ENCODE measurements at places on chromosomes 12 and 14.

GRCh38 chr14:51448831-51449670 is 202.7 kb upstream of the FRMD6 start:
- DNase-seq, result no peak

GRCh38 chr12:21370845-21371449 is 1.8 kb upstream of the IAPP start:
- DNase-seq, result no peak

GRCh38 chr14:104657563-104658324 is 31.7 kb upstream of the INF2 start:
- no peak for DNase-seq

- no peak for DNase-seq
These were observed 8.6 kb upstream of the OAS2 start for GRCh38 chr12:112969547-112970306.

DNA sequence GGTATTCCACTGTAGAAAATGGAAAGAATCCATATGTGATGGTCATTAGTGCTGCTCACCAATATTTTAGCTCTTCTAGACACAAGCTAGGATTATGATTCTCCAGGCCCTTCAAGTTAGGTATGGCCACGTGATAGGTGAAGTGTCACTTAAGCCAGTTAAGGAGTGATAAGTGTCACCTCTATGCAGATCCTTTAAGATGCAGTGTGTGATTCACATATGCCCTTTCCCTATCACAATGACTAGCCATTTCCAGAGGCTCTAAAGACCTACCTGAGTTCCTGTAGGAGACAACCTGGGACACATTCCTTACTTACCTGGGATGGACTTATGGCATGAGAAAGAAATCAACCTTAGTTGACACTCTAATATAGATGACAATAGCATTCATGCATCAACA is 343.2 kb downstream of the NELL2 start:
- no peak for DNase-seq

DNA sequence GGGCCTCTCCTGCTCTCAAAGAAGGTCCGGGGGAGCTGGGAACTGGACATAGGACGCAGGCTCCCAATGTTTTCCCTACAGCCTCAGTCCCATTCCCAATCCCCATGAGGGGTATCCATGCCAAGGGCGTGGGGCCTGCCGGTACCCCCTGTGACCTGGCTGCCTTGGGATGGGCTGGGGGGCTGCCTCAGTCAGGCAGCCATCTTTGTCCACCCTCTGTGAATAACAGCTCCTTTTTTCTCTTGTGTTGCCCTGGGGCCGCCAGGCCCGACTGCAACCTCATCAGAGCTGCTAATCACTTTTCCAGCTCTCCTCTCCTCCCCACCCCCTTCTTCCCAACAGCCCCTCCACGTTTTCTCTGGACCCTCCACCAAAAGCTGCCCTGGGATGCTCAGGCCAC is 11.2 kb downstream of the FIGNL2 start:
- DNase-seq, result no peak

GRCh38 chr12:78494911-78495310 is 369.7 kb upstream of the SYT1 start:
- DNase-seq, result no peak

GRCh38 chr12:104667139-104667538 is 210.4 kb downstream of the CHST11 start:
- no peak for DNase-seq

GRCh38 chr14:105150368-105151083 is 18.1 kb downstream of the JAG2 start:
- no peak for DNase-seq

GRCh38 chr12:48105867-48106680 is at the start of gene SENP1:
SENP1 (minus strand) TSS chr12:48106079; CDS start chr12:48101472, 4,607 bp downstream.
- DNase-seq, result peak; percentile 86

DNA sequence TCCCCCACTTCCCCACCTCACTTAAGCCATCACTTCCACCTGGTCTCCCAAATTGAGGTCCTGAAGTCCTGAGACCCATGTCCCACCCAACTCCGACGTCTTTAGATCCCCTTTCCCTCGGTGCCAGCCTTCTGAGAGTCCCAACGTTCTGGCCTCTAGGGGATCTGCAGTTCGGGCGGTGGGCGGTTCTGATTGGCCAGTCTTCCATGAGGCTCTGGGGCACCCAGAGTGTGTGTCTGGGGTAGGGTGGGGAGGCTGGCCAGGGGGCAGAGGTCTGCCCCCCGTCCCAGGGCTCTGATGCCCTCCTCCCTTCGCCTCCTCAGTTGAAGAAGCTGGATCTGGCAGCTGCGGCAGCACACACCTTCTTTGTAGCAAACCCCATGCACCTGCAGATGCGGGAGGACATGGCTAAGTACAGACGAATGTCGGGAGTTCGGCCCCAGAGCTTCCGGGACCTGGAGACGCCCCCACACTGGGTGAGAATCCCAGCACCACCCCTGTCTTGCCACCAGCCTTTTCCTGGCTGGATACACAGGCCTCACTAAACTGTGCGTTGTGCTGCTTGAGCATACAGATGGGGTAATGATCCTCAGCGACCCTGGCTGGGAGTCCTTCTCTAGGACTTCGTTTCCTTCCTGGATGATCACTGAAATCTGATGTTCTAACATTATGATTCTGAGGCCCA is 1.5 kb downstream of the P3H3 start:
- DNase-seq, result no peak

DNA sequence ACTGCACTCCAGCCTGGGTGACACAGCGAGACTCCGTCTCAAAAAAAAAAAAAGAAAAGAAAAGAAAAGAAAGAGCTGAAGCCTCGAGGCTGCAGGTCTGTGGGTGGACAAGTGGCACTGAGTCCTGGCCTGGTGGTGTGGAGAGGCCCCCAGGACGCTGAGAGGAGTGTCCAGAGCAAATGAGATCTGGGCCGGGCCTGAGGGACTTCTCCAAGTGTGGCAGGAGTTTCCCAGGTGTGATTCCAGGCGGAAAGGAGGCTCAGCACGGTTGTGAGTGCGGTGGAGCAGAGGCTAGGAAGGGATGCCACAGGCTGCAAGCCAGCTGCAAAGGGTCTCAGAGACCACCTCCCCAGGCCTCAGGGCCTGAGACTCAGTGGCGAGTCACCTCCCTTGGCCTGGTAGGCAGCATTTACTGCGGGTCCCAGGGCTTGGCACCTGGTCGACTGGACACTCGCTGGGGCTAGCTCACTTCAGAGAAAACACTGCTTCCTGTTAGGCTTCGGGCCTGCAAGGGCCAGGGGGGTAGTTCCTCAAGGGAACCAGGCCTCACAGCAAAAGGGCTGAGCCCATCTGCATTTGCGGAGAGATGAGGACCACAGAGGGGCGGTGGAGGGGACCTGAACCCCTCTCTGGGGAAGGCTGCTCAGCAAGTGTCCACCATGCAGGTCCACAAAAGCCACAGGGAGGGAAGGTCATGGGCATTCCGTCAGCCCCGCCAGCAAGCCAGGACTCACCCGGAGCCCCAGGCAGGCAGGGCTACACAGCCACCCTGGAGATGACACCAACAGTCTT is 11.7 kb downstream of the TTC7B start:
- DNase-seq, result no peak

DNA sequence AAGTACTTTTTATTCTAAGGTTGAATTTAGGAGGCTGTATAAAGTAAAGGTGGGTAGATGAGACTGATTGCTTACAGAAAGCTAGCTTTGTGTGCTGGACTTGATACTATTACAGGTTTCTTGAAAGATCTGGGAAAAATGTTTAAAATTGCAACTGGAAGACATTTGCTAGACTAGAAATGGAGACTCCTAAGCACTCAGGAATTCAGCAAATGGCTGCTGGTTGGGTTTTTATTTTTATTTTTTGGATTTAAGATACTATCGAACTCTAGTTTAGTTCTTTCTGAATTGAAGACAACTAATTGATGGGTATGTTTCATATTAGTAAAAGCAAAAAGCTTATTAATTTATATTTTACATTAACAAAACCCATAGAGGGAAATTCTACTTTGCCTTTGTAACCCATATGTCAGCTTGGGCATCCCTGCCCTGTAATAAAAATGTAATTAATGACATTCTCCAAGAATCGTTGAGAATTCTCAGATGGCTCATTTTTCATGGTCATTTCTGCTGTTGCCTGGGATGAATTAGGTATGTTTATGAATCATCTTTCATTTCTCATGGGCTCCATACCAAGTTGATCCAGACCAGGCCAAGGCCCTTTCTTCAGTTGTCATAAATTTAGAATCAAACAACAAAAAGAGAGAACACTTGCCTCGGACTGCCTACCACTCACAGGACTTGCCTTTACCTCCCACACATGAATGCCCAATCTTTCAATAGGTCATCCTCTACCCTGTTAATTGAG is 102.1 kb downstream of the ERGIC2 start:
- no peak for DNase-seq

DNA sequence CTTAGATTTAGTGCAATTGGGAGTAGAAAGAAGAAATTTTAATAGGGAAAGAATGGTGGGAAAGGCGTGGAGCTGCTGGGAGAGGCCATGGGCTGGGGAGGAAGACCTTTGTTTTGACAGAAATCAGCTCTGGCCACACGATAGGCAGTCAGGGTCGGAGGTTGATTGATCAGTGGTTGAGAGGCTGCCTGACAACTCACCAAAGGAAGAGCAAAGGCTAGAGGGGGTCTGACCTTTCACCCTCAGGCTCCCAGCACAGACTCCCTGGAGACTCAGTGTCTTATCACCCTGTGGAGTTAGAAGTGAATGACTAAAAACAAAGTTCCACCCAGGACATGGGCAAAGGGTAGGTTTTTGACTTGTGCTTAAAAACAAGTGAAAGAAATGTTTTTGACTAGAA is 18.0 kb upstream of the NKX2-8 start:
- DNase-seq, result no peak

- no peak for DNase-seq
These were observed 59.8 kb upstream of the SLC38A2 start for GRCh38 chr12:46432325-46432724.

DNA sequence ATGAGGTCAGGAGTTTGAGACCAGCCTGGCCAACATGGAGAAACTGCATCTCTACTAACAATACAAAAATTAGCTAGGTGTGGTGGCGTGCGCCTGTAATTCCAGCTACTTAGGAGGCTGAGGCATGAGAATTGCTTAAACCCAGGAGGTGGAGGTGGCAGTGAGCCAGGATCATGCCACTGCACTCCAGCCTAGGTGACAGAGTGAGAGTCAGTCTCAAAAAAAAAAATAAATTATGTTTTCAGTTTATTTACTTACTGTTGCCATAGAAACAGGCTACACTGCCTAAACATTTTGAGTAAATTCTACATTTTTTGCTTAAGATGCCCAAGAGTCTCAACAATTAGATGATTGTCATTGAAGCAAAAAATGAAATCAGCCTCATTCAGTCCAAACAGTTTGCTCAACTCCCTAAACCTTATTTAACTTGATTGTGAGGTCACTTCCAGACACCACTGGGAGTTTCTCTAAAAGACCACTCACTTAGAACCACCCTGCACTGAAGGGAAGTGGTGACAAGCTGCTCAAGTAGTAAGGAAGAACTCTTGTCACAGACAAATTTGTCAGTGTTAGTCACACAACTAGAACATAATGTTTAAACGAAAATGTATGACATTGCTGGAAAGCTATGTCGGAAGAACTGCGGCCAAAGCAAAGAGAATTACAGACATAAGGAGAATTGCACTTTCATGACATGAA is 9.8 kb upstream of the GNPNAT1 start:
- DNase-seq, result no peak

DNA sequence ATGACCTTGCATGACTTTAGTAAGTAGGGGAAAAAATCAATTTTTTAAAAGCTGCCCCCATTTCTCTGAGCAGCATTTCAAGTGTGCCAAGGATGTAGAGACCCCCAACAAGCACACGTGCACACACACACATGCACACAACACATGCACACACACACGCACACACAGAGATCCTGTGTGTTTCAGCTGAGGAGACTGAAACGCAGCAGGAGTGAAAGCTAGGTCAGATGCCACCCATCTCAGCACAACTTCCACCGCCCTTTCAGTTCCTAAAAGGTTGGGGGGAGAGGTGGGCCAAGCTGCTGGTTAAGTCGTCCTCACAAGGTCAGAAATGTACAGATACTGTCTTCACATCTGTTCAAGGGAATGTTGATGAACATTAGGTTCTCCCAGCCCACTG is 13.9 kb downstream of the MYL2 start:
- DNase-seq, result no peak

DNA sequence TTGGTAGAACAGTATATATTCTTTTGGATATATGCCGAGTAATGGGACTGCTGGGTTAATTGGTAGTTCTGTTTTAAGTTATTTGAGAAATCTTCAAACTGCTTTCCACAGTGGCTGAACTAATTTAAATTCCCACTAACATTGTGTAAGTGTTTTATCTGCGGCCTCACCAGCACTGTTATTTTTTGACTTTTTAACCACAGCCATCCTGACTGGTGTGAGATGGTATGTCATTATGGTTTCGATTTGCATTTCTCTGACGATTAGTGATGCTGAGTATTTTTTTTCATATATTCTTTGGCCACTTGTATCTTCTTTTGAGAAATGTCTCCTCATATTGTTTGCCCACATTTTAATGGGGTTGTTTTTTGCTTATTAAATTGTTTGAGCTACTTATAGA is 357.4 kb downstream of the C12orf50 start:
- DNase-seq, result no peak

- no peak for DNase-seq
These were observed 23.7 kb downstream of the GYS2 start for GRCh38 chr12:21580748-21581516.

DNA sequence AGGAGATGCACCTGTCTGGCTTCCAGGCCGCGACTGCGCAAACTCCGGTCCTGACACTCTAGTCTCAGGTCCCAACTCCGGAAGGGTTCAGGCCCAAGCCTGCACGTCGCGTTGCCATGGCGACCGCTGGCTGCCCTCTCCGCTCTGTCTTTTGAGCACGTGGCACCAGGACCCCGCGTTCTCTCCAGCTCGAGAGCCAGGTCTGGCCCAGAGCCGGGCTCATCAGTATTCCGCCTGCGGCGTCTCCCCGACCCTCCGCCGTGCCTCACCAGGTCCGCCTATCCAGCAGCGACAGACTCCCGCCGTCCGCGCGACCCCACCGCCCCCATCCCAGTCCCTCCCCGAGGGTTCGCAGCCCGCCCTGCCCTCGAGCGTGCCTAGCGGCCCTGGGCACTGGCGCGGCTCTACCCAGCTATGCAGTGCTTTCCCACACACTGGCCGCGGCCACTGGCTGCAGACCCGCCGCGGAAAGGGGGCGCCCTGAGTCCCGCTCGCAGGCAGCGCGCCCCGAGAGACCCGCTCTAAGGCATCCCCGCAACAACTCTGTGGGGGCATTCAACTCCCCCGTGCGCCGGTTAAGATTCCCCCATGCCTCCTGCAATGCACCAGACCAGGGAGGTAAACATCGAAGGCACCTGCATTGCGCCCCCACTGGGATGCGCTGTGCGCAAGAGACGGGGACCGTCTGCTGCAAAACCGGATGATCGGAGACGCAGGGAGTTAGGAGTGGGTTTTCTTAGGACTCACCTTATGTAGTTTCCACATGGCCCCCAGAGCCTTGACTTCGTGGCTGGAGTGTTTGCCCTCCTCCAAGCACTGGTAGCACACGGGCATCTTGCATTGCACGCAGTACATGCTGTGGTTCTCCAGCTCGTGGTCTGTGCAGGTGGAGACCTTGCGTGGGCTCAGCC is 1.3 kb downstream of the TRIM9 start:
- DNase-seq, result no peak

DNA sequence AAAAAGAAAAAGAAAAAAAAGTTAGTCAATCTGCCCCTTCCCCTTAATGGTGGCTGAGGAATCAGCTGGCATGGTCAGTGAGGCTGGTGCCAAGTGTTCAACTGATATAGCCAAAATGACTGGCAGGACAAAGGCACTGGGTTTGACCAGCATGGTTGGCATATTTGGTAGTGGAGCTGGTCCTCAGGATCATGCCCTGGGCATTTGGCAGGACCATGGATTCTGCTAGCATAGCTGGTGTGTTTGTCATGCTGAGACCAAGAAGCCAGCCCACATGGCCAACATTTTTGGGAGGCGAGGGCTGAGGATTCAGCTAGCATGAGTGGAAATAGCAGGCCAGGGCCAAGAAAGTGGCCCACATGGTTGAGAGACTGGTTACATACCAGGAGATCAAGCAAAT is 136.5 kb downstream of the FBXL14 start:
- DNase-seq, result no peak
